ENCODE measurements at places on chromosomes 1 and 21.

DNA sequence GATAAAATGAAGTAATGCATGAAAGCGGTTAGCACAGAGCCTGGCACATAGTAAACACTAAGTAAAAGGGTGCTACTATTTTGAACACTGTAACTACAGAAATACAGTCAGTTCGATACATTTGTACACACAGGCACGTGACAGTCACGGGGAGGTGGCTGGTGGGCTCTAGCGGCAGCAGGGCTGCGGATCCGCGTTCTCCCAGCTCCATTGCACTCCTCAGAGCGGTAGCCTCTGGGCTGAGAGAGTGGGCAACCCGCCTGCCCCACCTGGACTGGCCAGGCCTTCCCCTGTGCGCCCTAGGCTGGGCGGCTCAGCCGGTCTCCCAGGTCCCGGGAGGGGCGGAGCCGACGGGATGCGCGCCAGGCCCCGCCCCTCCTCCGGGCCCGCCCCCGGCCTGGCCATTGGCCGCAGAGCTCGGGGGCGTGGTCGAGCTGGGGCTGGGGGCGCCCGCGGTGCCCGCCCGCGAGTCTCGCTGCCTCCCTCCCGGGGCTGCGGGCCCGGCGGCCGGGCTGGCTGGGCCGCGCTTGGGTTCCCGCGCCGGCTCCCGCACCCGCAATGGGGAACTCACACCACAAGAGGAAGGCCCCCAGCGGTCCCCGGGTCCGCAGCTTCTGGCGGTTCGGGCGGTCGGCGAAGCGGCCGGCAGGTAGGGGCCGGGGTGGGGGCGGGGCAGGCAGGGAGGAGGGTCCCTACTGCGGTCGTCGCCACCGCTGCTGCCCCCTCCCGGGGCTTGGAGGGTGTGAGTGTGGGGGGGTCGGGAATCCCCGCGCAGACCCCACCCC is 51.2 kb upstream of the SYNC start:
- peak; percentile 77 for DNase-seq
- peaks cover 11% of the 10 kb centered on the region for H3K4me1 ChIP-seq
- no peaks in the 10 kb centered on the region for H3K36me3 ChIP-seq
- no peak overlapping the region for H3K27ac ChIP-seq
- peaks cover 13% of the 10 kb centered on the region for H3K27me3 ChIP-seq

- peaks cover 13% of the 10 kb centered on the region for H3K4me1 ChIP-seq
- peak overlapping the region; percentile 87 for H3K4me3 ChIP-seq
- H3K36me3 ChIP-seq, result no peaks in the 10 kb centered on the region
- no peak for DNase-seq
- peak overlapping the region; percentile 72 for H3K27ac ChIP-seq
- peaks cover 4% of the 10 kb centered on the region for H3K27me3 ChIP-seq
Observed at GRCh38 chr1:167455786-167456446, 62.4 kb downstream of the CD247 start.

DNA sequence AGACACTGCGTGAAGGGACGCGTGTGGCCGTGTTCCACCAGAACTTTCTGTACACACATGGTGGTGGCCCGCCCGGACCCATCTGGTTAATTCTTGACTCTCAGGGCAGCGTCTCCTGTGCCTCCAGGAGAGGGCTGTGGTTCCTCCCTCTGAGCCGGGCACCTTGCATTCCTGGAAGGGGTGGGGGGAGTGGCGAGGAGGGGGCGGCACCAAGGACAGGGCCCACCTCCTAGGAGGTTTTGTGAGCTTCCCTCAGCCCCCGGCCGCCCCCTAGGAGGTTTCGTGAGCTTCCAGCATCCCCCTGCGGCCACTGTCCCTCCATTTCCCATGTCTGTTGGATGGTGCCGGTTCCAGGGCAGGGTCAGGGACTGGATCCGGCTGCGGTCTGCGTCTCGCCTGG is 28.9 kb downstream of the FAAP20 start:
- H3K4me3 ChIP-seq, result no peak overlapping the region
- H3K36me3 ChIP-seq, result peaks cover 21% of the 10 kb centered on the region
- H3K4me1 ChIP-seq, result no peaks in the 10 kb centered on the region
- no peaks in the 10 kb centered on the region for H3K27me3 ChIP-seq

- peaks cover 12% of the 10 kb centered on the region for H3K4me1 ChIP-seq
- H3K36me3 ChIP-seq, result no peaks in the 10 kb centered on the region
- DNase-seq, result no peak
- H3K4me3 ChIP-seq, result no peak overlapping the region
- no peak overlapping the region for H3K27ac ChIP-seq
Observed at GRCh38 chr21:33937146-33937545, 21.5 kb upstream of the ATP5PO start.

- DNase-seq, result no peak
- H3K27me3 ChIP-seq, result peaks cover 2% of the 10 kb centered on the region
- no peak overlapping the region for H3K27ac ChIP-seq
- H3K4me1 ChIP-seq, result peaks cover 4% of the 10 kb centered on the region
Observed at GRCh38 chr1:26597629-26598039, 68.1 kb downstream of the RPS6KA1 start.

- no peak overlapping the region for H3K27ac ChIP-seq
- H3K27me3 ChIP-seq, result no peaks in the 10 kb centered on the region
- peaks cover 15% of the 10 kb centered on the region for H3K4me1 ChIP-seq
Observed at GRCh38 chr1:111486431-111486830, 12.6 kb downstream of the C1orf162 start.

GRCh38 chr1:202879128-202879527 is 9.8 kb downstream of the RABIF start:
- peaks cover 51% of the 10 kb centered on the region for H3K36me3 ChIP-seq
- H3K4me1 ChIP-seq, result no peaks in the 10 kb centered on the region
- H3K27ac ChIP-seq, result no peak overlapping the region

DNA sequence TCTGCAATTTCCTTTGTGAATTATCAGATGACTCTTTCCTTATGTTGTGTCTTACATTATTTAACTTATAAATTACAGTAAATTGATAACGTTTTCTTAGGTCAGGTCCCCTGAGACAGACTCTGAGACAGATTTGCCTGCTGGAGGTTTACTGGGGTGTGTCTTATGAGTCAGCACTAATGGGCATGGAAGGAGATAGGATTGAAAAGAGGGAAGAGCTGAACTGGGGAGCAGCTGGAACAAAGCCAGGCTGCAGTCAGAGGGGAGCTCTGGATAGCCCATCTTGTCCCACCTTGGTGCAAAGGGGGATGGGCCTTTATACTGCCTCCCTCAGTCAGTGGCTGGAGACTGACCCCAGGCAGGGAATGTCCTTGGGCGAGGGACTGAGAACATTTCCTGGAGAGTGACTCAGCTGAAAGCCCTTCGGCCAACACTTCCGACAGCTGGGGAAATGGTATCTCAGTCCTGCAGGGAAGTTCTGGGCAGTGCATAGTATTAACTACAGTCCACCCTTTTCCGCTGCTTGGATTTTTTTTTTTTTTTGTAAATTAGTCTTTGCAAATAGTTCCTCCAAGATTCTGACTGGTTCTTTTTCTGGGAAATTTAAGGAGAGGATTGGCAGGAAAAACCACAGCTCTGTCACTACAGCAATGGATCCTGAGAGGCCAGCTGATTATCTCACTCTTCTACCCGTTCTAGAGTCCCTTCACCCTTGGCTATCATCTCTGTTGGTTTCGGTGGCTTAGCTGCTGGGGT is 39.1 kb upstream of the CDC42BPA start:
- H3K4me1 ChIP-seq, result no peaks in the 10 kb centered on the region
- peaks cover 7% of the 10 kb centered on the region for H3K27me3 ChIP-seq
- no peak overlapping the region for H3K4me3 ChIP-seq

DNA sequence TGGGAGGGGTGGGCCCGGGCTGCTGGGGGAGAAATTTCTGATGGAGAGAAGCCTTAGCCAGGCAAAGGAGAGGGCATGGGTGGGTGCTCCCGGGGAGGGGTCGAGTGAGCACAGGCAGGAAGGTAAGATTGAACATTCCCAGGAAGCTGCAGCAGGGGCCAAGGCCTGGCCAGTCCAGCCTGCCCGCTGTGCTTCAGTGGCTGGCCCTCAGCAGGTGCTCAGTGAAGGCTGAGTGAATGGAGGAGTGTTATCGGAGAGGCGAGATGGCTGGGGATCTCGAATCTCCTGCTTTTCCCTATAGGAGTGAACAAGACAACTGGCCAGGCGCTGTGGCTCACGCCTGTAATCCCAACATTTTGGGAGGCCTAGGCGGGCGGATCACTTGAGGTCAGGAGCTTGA is 20.9 kb downstream of the SPSB1 start:
- H3K36me3 ChIP-seq, result no peaks in the 10 kb centered on the region
- H3K4me3 ChIP-seq, result no peak overlapping the region
- DNase-seq, result no peak
- H3K27me3 ChIP-seq, result no peaks in the 10 kb centered on the region

DNA sequence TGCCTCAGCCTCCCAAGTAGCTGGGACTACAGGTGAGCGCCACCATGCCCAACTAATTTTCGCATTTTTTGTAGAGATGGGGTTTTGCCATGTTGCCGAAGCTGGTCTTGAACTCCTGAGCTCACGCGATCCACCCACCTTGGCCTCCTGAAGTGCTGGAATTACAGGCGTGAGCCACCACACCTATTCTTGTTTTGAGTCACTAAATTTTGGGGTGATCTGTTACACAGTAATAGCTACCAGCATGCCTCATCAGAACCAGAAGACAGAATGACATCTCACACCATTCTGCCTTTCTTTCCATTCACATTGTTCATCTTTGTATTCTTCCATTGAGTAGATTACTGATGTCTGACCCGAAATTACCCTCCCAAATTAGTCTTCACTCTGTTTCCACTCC is 9.1 kb downstream of the RHBDL2 start:
- H3K36me3 ChIP-seq, result no peaks in the 10 kb centered on the region
- no peak for DNase-seq
- H3K27me3 ChIP-seq, result peaks cover 1% of the 10 kb centered on the region
- no peak overlapping the region for H3K27ac ChIP-seq
- H3K4me3 ChIP-seq, result no peak overlapping the region

- no peak overlapping the region for H3K4me3 ChIP-seq
- no peaks in the 10 kb centered on the region for H3K4me1 ChIP-seq
- H3K27ac ChIP-seq, result no peak overlapping the region
- DNase-seq, result no peak
Observed at GRCh38 chr1:75233302-75233929, 99.2 kb downstream of the LHX8 start.

- H3K27me3 ChIP-seq, result peaks cover 2% of the 10 kb centered on the region
- H3K36me3 ChIP-seq, result no peaks in the 10 kb centered on the region
- DNase-seq, result no peak
- H3K27ac ChIP-seq, result no peak overlapping the region
- H3K4me1 ChIP-seq, result peaks cover 3% of the 10 kb centered on the region
- no peak overlapping the region for H3K4me3 ChIP-seq
Observed at GRCh38 chr1:54609301-54609921, 13.9 kb downstream of the FAM151A start.

GRCh38 chr1:178094739-178095645 is 1.1 kb downstream of the RASAL2 start:
- H3K4me3 ChIP-seq, result peak overlapping the region; percentile 62
- no peak overlapping the region for H3K27ac ChIP-seq
- DNase-seq, result no peak
- H3K4me1 ChIP-seq, result peaks cover 16% of the 10 kb centered on the region

DNA sequence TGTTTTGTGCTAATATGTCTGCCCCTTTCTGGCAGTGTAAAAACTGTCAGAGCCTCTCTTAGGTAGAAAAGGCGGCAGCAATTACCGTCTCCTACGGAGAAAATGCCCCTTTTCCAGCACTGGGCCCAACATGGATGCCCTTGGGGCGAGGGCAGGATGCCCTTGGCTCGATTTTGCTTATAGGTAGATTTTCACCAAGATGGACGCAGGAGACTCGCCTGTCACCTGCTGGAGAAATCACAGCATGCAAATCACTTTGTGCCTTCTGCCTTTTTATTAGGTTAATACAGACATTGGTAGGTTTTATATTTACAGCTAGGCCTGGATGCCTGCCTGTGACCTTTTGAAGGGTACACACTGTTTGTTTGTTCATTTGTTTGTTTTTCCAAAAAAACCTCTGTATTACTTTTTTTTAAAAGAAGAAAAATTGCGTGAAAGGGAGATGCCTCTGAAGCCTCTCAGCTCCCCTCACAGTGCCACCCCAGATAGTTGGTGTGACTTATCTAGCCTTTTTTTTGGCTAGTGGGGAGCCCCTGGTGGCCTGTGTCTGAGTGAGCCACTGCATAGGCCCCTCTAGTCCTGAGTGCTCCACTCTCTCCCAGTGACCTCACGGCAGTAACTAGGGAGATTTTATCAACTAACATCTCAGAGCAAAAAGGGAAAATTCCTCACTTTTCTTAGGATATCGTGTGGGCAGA is 2.5 kb downstream of the ATP1B1 start:
- H3K27me3 ChIP-seq, result peaks cover 34% of the 10 kb centered on the region
- H3K4me3 ChIP-seq, result no peak overlapping the region
- no peak for DNase-seq
- H3K4me1 ChIP-seq, result peaks cover 18% of the 10 kb centered on the region

DNA sequence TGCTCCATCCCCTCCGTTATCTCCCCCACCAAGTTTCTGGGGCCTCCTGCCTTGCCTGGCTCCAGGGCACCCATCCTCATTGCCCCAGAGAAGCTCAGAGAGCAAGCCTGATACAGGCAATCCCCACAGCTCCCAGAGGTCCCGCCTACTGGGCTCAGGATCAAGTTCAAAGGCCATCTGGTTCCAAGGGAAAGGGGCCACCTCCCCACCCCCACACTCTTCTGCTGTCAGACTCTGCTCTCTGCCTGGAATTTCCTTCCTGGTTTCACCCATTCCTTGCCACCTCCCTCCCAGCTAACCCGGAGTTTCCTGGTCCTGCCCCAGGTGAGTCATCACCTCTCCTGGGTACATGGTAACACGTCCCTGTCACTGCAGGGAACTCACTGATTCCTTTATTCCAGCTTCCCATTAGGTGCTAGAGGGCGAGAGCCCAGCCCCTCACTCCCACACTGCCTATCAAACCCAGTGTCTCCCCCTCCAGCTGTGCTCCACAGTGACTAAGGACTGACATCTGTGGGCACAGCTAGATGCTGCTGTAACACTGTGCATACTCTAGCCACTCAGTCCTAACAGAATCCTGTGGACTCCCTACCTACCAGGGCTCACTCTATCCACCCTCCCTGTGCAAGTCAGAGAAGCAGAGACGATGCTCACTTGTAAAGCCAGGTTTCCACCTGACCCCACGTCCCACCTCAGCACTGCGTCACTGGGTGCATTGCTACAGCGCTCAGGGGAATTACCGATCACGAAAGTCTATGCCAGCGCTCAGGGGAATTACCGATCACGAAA is 21.8 kb downstream of the RSPH1 start:
- H3K36me3 ChIP-seq, result no peaks in the 10 kb centered on the region
- peak overlapping the region; percentile 11 for H3K4me3 ChIP-seq
- H3K4me1 ChIP-seq, result peaks cover 21% of the 10 kb centered on the region
- peaks cover 12% of the 10 kb centered on the region for H3K27me3 ChIP-seq
